Activated naive CD4-positive, alpha-beta T cell (primary cell): ENCODE measurements at places on chromosomes 12 and 14.

GRCh38 chr14:72420749-72421474, 473.0 kb downstream of the DPF3 start:
- peak; percentile 46 for DNase-seq

DNA sequence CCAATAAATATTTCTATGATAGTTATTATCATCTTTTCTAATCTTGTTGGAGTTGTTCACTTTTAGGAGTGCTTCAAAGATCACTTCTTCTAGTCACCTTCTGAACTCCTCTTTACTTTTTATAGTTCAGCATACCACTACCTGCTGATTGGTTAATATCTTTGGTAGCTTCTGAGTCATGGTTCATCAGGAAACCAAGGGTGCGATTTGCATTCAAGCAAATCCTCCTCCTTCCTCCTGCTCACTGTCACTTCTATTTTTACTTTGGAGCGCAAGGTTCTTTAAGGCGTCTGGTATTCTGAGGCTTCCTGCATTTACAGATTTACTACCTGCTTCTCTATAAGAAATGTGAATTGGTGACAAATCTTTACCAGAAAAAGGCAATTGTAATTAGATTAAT, 24.0 kb downstream of the SYT1 start:
- no peak for DNase-seq

- DNase-seq = no peak
Measured at GRCh38 chr12:109057376-109057775, 5.0 kb downstream of the USP30 start.

- DNase-seq = no peak
Measured at GRCh38 chr12:92020983-92021665, 124.5 kb downstream of the BTG1 start.
